ENCODE measurements at places on chromosomes 5 and 9. TPM values are rescaled to one million over a fixed set of nuclear protein-coding genes. Genes with fewer than 3 reads are reported as not detected.

DNA sequence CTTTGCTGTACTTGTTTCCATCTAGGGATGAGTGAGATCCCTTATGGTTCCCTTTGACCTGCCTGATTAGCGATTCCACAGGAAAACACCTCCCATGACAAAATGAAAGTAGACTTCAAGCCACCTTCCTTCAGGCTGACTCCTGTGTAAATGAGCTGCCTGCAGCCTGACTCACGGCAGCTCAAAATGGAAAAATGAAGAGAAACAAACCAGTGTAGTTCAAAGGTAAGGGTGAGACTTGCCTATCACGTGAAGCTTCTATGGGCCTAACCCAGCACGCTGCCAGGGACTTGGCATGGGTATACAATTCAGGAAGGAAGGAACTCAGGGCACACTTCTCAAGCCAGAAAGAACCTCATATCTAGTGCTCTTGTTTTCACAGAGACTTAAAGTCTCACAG lies 110.1 kb upstream of the LRRTM2 start:
- H3K27ac ChIP-seq, result no peak overlapping the region
- H3K4me1 ChIP-seq, result peaks cover 14% of the 10 kb centered on the region
- H3K27me3 ChIP-seq, result no peaks in the 10 kb centered on the region
- H3K36me3 ChIP-seq, result no peaks in the 10 kb centered on the region

DNA sequence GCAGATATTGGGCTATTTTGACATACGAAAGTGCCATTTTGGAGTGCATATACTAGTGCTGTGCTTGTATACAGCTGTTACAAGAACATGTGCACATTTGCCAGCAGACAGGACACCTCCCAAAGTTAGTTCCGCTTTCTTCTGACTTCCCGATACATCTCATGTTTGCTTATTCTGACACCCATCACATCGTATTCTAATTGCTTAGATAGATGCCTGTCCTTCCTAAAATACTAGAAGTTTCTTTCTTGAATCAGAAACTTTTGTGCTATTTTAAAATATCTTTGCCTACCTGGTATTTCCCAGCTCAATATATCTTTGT lies 177.8 kb downstream of the TTLL11 start:
- no peak for DNase-seq
- H3K27me3 ChIP-seq, result no peaks in the 10 kb centered on the region
- no peaks in the 10 kb centered on the region for H3K36me3 ChIP-seq
- H3K27ac ChIP-seq, result no peak overlapping the region

- H3K27me3 ChIP-seq, result no peaks in the 10 kb centered on the region
- no peak overlapping the region for H3K27ac ChIP-seq
- no peaks in the 10 kb centered on the region for H3K4me1 ChIP-seq
- H3K36me3 ChIP-seq, result no peaks in the 10 kb centered on the region
- no peak for DNase-seq
Measured at GRCh38 chr9:91234523-91234922, 127.2 kb downstream of the AUH start.

GRCh38 chr9:81680506-81680905 lies 8.8 kb downstream of the TLE1 start:
- peaks cover 17% of the 10 kb centered on the region for H3K4me1 ChIP-seq
- no peak for DNase-seq
- H3K27ac ChIP-seq, result no peak overlapping the region

DNA sequence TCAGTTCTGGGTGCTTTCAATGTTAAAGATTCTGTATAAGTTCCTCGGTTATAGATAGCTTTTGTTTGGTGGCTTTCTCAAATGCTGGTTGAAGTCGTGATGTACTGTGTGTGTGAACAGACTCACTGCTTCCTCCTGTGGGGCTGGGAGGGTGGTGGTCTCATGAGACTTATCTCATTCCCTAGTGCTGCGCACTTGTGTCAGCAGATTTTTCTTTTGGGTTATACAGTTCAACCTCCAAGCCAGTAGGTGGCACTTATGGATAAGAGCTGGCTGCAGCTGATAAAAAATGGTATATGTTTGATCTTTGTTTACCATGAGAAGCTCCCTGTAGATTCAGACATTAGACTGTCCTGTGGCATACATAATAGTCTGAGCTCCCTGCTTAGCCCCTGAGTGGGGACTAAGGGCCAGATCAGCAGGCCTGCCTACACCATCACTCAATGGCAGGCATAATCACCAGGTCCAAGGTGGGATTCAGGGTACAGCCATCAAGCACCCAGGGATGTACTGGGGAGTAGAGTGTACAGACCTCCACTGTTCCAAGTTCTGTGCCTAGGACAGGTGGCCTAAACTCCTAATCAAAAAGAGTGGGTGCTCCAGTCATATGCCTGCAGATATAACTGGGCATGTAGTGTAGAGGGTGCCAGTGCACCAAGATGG lies 174.2 kb downstream of the OXCT1 start:
- no peaks in the 10 kb centered on the region for H3K4me1 ChIP-seq
- H3K27ac ChIP-seq, result no peak overlapping the region
- no peaks in the 10 kb centered on the region for H3K36me3 ChIP-seq
- no peak for DNase-seq
- H3K4me3 ChIP-seq, result no peak overlapping the region

DNA sequence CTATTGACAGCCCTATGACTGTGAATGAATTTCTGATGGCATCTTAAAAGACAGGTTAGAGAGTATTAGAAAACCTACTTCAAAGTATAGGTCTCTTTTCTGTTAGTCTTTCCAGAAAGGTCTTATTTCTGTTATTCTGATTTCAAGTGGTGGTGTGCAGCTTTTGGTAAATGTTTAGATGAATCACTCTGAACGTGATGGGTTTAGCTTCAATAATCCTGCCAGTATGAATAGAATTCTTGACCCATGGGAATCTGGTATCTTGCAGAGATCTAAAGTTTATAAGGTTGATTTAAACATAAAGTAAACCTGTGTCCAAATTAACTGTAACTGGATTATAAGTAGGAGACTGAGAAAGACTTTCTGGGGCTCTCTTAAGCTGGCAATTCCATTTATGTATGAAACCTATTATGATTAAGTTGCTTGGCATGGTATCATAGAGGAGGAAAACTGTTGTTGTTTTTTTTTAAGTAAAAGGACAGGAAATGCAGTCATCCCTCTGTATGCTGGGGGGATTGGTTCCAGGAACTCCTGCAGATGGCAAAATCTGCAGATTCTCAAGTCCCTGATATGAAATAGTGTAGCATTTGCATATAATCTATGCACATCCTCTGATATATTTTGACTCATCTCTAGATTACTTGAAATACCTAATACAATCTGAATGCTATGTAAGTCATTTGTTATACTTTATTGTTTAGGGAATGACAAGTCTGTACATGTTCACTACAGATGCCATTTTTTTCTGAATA lies 77.0 kb upstream of the ADAMTS19 start:
- H3K27ac ChIP-seq, result no peak overlapping the region
- H3K4me1 ChIP-seq, result no peaks in the 10 kb centered on the region
- DNase-seq, result no peak
- H3K36me3 ChIP-seq, result no peaks in the 10 kb centered on the region

DNA sequence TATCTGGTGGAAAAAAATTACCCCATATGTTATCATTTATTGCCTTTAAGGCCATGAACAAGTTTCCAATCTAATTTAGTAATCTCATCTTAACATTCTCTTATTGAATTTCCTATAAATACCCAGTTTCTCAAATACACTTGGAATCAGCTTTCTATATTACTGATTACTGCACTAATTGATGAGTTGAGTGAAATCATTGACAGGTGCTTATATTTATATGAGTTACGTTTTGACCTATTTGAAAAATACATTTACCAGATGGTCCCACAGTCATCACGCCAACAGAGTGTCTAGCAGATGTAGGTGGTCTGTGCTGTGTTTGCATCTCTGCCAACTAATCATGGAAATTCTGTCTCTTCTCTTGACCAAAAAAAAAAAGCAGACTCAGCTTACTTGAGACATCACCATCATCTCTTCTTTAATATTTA lies 307.3 kb upstream of the NREP start:
- no peaks in the 10 kb centered on the region for H3K27me3 ChIP-seq
- no peaks in the 10 kb centered on the region for H3K36me3 ChIP-seq
- H3K27ac ChIP-seq, result no peak overlapping the region
- H3K4me1 ChIP-seq, result no peaks in the 10 kb centered on the region
- DNase-seq, result no peak

DNA sequence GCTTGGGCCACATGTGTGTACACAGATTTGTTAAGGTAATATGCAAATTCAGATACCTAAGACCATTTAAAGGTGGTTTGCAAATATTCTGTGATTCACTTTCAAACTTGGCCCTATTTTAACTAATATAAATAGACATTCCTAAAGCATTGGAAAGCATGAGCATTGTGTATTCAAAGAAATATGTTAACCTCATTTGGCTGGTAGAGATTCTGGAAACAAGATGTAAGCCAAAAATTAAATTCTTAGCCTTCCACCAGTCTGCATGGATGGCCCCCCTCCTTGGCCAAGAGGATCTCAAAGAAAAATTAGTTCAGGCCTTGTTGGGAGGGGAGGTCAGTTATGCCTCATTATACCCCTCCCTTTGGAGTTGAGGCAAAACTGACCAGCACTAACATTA lies 38.7 kb upstream of the C6 start:
- H3K27ac ChIP-seq, result no peak overlapping the region
- H3K36me3 ChIP-seq, result no peaks in the 10 kb centered on the region
- no peak for DNase-seq
- H3K27me3 ChIP-seq, result no peaks in the 10 kb centered on the region
- no peaks in the 10 kb centered on the region for H3K4me1 ChIP-seq

DNA sequence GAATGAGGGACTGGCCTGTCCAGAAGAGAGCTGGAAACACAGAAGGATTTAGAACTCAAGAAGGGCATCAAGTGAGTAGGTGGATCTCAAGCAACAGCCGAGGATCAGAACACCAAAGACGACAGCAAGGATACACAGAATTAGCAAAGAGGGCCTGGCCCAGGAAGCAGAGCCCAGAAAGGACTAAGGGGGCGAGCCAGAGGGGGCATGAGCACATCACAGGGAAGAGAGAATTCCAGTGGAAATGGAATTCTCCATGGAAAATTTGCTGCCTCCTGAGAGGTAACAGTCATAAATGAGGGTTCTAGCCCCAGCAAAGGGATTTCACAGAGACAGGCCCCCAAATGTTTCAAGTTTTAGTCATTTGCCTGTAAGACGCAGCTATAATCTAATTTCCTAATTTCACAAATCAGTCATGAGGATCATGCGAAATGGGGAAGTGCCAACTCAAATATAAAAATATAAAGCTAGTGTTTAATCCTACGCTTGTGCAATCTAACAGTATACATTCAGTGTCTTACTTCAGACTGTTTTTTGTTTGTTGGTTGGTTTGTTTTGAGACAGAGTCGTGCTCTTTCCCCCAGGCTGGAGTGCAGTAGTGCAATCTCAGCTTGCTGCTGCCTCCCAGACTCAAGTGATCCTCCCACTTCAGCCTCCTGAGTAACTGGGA lies 46.7 kb downstream of the FNBP1 start:
- no peak overlapping the region for H3K4me3 ChIP-seq
- no peaks in the 10 kb centered on the region for H3K27me3 ChIP-seq
- no peak for DNase-seq
- peaks cover 55% of the 10 kb centered on the region for H3K4me1 ChIP-seq
- peak overlapping the region; percentile 53 for H3K27ac ChIP-seq

- no peak overlapping the region for H3K4me3 ChIP-seq
- H3K4me1 ChIP-seq, result peaks cover 22% of the 10 kb centered on the region
- H3K36me3 ChIP-seq, result no peaks in the 10 kb centered on the region
- peaks cover 39% of the 10 kb centered on the region for H3K27me3 ChIP-seq
Measured at GRCh38 chr5:37834542-37835379, 5.1 kb downstream of the GDNF start.

DNA sequence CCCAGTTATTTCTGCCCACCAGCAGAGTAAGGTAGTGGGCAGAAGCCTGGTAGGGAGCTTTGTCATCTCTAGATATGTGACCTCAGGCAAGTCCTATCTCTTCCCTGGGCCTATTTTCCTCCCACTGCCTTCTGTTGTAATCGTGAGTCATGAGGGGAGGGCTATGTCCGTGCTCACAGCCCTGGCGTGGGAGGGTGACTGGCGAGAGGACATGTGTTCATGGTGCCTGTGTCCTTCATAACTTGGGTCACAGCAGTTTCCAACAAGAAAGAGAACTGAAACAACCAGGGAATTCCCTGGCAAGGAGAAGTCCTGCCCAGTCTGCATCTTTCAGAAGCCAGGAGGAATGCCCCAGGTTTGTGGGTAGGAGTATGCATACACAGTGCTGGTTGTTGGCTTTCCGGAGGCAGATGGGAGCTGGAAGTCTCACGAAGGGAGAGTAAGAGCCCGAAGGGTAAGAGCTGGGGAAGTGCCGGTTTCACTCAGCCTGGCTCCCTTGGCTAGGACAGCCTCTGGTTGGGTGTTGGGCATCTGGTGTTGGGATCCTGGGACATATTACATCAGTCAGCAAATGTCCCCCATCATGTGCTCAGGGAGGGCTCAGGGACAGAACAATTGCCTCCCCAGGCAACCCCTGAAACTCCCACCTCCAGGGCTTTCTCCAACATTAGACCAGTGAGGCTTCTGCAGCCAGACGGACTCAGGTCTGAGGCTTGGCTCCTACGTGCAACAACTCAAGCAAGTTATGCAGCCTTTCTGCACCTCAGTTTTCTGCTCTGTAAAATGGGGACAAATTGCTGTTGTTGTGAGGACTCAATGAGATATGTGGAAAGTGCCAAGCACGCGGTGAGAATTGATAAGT lies 4.3 kb upstream of the TIFAB start:
- H3K4me3 ChIP-seq, result no peak overlapping the region
- DNase-seq, result no peak
- peaks cover 5% of the 10 kb centered on the region for H3K4me1 ChIP-seq
- no peaks in the 10 kb centered on the region for H3K27me3 ChIP-seq

DNA sequence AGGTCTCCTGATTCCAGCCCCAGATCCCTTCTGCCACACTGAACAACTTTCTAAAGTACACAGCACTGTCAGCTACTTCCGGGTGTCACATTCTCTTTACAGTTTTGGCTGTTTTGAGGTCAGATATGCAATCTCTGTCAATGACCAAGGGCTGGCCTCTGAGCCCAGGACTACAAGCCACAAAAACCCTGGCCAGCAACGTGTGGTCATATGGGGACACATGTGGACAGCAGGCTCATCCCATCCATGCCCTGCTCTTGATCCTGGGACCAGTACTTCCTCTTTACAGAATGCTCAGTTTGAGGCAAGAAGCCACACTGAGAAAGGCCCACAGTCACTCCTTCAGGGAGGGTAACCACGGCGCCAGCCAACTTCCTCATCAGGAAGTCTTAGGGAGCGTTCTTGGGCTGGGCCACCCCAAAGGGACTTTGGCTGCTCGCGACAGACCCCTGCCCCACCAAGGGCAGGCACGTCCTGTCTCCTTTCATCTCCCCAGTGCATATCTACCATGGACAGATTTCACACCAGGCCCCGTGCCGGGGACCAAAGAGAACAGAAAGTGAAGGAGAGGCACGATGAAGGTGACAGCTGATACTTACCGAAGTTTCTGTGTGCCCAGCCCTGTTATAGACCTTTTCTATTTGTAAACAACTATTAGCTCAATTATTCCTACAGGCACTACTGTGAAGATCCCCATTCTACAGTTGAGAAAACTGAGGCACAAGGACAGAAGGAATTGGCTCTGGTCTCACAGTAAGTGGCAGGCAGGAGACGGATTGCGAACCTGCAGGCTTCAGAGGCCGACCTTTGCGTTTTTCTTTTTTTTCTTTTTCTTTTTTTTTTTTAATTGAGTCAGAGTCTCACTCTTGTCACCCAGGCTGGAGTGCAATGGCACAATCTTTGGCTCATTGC lies 37.3 kb downstream of the STK10 start:
- H3K4me3 ChIP-seq, result no peak overlapping the region
- peak; percentile 52 for DNase-seq
- H3K27me3 ChIP-seq, result no peaks in the 10 kb centered on the region
- peaks cover 89% of the 10 kb centered on the region for H3K4me1 ChIP-seq

The GFPT2 gene
- total RNA-seq, result not detected

The GABRA1 gene
- total RNA-seq, result not detected

The F2RL1 gene
- 0.35 TPM for total RNA-seq

The PCDHGA1 gene
- total RNA-seq, result not detected

The PTPN3 gene
- total RNA-seq, result not detected

The CNTLN gene
- total RNA-seq, result 0.63 TPM

The BTNL8 gene
- total RNA-seq, result not detected

The FAM200C gene
- total RNA-seq, result 0.28 TPM

The GRIA1 gene
- total RNA-seq, result not detected
